Naive thymus-derived CD8-positive, alpha-beta T cell (primary cell): ENCODE measurements at places on chromosomes 7 and 10.

GRCh38 chr10:94364482-94364881, 1.7 kb upstream of the NOC3L start:
- no peak for DNase-seq
- peaks cover 30% of the 10 kb centered on the region for H3K4me1 ChIP-seq
- no peak overlapping the region for H3K27ac ChIP-seq
- peaks cover 4% of the 10 kb centered on the region for H3K36me3 ChIP-seq

GRCh38 chr7:115340828-115341227, 418.9 kb downstream of the MDFIC start:
- no peak for DNase-seq
- no peak overlapping the region for H3K27ac ChIP-seq
- H3K4me1 ChIP-seq: no peaks in the 10 kb centered on the region

- DNase-seq: no peak
- no peak overlapping the region for H3K27ac ChIP-seq
- H3K27me3 ChIP-seq: peaks cover 44% of the 10 kb centered on the region
- no peaks in the 10 kb centered on the region for H3K36me3 ChIP-seq
- no peaks in the 10 kb centered on the region for H3K4me1 ChIP-seq
Observed at GRCh38 chr10:132905661-132906060, 36.7 kb downstream of the CFAP46 start.

- DNase-seq: no peak
- H3K27me3 ChIP-seq: no peaks in the 10 kb centered on the region
- no peak overlapping the region for H3K4me3 ChIP-seq
Observed at GRCh38 chr7:139182363-139182762, 48.7 kb upstream of the UBN2 start.

DNA sequence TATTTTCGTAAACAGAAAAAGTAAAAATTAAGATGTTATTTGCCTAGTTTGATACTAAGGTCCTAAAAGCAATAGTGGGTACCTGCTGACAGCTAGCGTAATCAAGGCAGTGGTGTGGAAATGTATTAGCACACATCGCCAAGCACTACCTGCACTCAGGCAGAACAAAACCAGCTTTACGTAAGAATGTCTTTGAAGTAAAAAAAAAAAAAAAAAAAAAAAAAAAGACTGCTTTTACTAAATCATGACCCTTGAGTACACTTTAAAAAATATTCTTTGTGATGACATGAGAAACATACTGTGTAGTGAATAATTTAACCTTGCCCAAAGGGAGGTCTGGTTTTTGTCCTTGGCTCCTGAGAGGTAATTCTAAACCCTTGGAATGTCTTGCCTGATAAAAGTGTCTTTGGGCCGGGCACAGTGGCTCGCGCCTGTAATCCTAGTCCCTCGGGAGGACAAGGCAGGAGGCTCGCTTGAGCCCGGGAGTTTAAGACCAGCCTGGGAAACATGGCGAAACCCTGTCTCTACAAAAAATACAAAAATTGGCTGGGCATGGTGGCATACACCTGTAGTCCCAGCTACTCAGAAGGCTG, 12.7 kb downstream of the XRCC2 start:
- H3K4me1 ChIP-seq: peaks cover 3% of the 10 kb centered on the region
- H3K27ac ChIP-seq: no peak overlapping the region
- no peak for DNase-seq
- no peaks in the 10 kb centered on the region for H3K36me3 ChIP-seq
- H3K27me3 ChIP-seq: no peaks in the 10 kb centered on the region

DNA sequence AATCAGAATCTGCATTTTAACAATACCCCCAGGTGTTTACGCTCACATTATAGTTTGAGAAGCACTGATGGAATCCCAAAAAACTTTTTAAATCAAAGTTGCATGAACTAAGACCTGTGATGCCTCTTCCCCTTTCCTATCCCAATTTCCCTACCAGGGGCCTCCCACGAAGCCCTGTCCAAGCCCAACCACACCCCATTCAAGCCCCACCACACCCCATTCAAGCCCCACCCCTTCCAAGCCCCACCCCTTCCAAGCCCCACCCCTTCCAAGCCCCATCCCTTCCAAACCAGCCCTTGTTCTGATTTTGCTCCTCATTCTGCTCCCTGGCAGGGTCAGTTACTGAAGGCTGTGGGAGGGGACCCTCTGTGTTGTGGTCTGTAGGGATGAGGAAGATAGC, 9.8 kb upstream of the AQP1 start:
- H3K4me1 ChIP-seq: no peaks in the 10 kb centered on the region
- no peaks in the 10 kb centered on the region for H3K36me3 ChIP-seq
- no peak for DNase-seq
- no peak overlapping the region for H3K4me3 ChIP-seq
- H3K27me3 ChIP-seq: peaks cover 3% of the 10 kb centered on the region
- no peak overlapping the region for H3K27ac ChIP-seq

GRCh38 chr7:11642841-11643240, 189.2 kb downstream of the THSD7A start:
- H3K36me3 ChIP-seq: no peaks in the 10 kb centered on the region
- no peaks in the 10 kb centered on the region for H3K4me1 ChIP-seq
- no peaks in the 10 kb centered on the region for H3K27me3 ChIP-seq
- DNase-seq: no peak
- no peak overlapping the region for H3K4me3 ChIP-seq

- no peak overlapping the region for H3K27ac ChIP-seq
- no peak overlapping the region for H3K4me3 ChIP-seq
Observed at GRCh38 chr10:87656431-87657072, 3.1 kb upstream of the PAPSS2 start.

DNA sequence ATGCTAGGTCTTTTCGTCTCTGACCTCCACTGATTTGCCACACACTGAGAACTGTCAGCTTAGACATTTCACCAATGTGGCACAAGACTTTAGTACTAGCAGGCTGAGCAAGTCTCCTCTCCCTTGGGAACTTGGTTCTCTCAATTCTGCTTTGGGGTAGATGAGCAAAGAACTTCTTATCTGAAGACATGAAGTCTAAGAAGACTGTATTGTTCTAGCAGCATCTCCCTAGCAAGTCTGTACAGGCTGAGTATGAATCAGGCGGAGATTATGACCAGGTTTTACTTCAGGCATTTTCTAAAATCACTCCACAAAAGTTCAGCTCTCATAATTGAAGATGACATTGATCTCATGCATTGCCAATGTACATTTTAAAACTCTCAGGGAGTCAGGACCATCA, 23.8 kb upstream of the STN1 start:
- no peaks in the 10 kb centered on the region for H3K36me3 ChIP-seq
- DNase-seq: no peak
- H3K4me3 ChIP-seq: no peak overlapping the region
- no peaks in the 10 kb centered on the region for H3K4me1 ChIP-seq

GRCh38 chr7:138008588-138009349, 6.9 kb upstream of the CREB3L2 start:
- no peak overlapping the region for H3K4me3 ChIP-seq
- H3K4me1 ChIP-seq: peaks cover 3% of the 10 kb centered on the region
- peaks cover 2% of the 10 kb centered on the region for H3K27me3 ChIP-seq
- DNase-seq: no peak
- H3K27ac ChIP-seq: no peak overlapping the region
- H3K36me3 ChIP-seq: no peaks in the 10 kb centered on the region

GRCh38 chr7:78175330-78176100, 376.9 kb downstream of the PHTF2 start:
- no peak overlapping the region for H3K4me3 ChIP-seq
- no peaks in the 10 kb centered on the region for H3K27me3 ChIP-seq
- DNase-seq: no peak

GRCh38 chr7:153640586-153640985, 411.6 kb upstream of the DPP6 start:
- no peaks in the 10 kb centered on the region for H3K4me1 ChIP-seq
- no peak overlapping the region for H3K4me3 ChIP-seq
- no peaks in the 10 kb centered on the region for H3K36me3 ChIP-seq
- no peak for DNase-seq
- H3K27me3 ChIP-seq: no peaks in the 10 kb centered on the region

DNA sequence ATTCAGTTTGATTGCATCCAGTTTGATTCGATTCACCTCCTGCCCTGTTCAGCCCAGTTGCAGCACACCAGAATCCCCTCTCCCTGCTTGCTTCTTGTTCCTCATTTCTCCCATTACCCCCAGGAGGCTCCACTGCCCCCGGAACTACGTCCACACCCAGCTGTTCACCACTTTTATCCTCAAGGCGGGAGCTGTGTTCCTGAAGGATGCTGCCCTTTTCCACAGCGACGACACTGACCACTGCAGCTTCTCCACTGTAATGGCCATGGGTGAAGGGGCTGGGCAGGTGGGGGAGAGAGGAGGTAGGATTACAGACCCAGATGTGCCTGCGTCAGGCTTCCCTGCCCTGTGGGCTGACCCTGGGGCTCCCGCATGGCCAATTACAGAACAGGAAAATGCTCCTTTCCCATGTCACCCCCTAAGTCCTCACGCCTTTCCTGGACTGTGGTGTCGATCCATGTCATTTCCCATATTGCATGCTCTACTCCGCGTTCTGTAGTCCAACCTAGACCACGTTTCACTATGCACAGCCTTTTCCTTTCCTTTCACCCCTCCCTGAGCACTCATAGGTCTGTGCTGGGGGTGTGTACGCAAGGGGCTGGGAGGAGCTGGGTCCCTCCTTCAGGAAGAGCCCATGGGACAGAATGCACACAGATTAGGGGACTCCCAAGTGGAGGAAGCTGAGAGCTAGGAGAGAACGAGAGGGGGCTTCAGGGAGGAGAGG, 8.2 kb downstream of the GHRHR start:
- no peaks in the 10 kb centered on the region for H3K4me1 ChIP-seq
- no peak for DNase-seq
- no peak overlapping the region for H3K4me3 ChIP-seq
- H3K27me3 ChIP-seq: peaks cover 19% of the 10 kb centered on the region
- H3K27ac ChIP-seq: no peak overlapping the region

GRCh38 chr7:78873117-78873516, 580.4 kb downstream of the MAGI2 start:
- no peaks in the 10 kb centered on the region for H3K4me1 ChIP-seq
- no peaks in the 10 kb centered on the region for H3K36me3 ChIP-seq
- H3K4me3 ChIP-seq: no peak overlapping the region

DNA sequence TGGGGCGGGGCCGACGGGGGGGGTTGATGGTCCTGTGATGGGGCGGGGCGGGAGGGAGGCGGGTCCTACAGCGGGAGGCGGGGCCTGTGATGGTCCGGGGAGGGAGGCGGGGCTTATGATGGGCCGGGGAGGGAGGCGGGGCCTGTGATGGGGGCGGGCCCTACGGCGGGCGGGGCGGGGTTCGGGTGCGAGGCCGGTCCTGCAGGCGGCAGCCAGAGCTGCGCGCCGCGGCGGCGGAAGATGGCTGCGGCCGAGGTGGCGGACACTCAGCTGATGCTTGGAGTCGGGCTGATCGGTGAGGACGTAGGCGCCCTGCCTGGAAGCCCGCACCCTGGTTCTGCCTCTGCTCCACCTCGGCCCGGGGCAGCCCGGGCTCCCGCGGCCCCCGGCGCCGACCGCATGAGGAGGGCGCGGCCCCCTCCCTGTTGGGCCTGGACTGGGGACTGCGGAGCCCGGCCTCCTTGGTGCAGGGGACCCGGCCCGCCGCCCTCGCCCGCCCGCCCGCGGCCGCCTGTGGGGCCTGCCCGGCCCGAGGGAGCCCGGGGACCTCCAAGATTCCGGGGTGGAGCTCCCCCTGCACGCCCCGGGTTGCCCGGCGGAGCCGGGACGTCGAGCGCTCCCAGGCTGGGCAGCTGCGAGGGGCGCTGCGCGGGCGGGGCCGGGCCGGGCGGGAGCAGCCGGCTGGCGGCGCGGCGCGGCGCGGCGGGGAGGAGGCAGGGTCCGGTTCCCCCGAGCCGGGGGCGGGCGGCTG, at the start of gene DENND10:
DENND10 (plus strand) TSS at position 211 of the 751 bp plus-strand sequence; CDS start at position 241, 30 bp downstream.
- no peaks in the 10 kb centered on the region for H3K36me3 ChIP-seq
- peak; percentile 82 for DNase-seq
- H3K4me1 ChIP-seq: peaks cover 14% of the 10 kb centered on the region
- H3K27me3 ChIP-seq: no peaks in the 10 kb centered on the region
- H3K27ac ChIP-seq: peak within 1 kb of the TSS; percentile 87

- H3K4me1 ChIP-seq: no peaks in the 10 kb centered on the region
- no peak overlapping the region for H3K4me3 ChIP-seq
- no peak for DNase-seq
- H3K27me3 ChIP-seq: no peaks in the 10 kb centered on the region
- H3K27ac ChIP-seq: no peak overlapping the region
Observed at GRCh38 chr7:88566162-88566729, 193.3 kb upstream of the ZNF804B start.

DNA sequence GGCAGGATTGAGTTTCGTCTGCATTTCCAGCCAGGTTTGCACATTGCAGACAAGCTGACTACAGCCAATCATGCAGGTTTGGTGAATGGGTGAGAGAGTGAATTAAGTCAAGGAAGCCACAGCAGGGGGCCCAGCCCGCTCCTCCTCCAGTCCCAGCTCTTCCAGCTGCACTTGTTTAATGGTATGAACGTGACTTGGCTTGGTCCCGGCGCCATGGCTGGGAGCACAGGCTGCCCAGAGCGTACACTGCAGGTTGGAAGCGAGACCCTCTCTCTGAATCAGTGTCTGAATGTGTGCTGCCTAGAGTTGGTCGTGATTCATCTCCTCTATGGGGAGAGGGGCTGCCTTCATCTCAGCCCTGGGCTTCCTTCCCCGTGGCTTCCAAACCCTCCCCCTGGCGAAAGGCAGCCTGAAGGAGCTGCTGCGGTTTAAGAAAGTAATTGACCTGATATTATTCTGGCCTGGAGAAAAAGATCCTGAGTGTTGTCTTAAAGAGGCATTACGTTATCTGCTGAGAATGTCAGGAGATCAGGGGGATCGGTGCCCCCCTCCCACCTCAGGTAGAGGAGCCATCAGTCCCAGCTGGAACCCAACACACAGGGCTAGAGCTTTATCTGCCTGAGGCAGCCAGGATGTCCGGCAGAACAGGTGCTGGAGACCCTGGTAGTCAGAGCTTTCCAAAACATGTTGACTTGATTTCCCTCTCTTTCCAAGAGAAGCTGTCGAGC, 132.1 kb downstream of the COL26A1 start:
- no peaks in the 10 kb centered on the region for H3K36me3 ChIP-seq
- H3K27ac ChIP-seq: no peak overlapping the region
- no peaks in the 10 kb centered on the region for H3K4me1 ChIP-seq
- no peak overlapping the region for H3K4me3 ChIP-seq

DNA sequence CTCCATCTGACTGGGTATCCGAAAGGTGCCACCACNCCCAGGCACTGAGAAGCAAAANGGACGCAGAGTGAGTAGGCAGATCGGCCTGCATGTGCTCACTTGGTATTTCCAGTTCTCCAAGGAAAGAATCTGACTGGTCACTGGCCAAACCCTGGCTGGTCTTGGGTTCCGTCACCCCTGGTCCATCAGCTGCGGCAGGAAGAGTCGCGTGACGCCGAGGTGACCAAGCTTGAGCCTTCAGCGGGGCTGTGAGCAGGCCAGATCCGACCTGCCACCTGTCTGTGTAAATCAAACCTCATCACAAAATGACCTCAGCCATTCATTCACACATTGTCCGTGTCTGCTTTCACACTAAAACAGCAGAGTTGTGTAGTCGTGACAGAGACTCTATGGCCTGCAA, 28.8 kb upstream of the CHST15 start:
- H3K36me3 ChIP-seq: no peaks in the 10 kb centered on the region
- H3K4me3 ChIP-seq: no peak overlapping the region
- H3K4me1 ChIP-seq: no peaks in the 10 kb centered on the region
- no peak overlapping the region for H3K27ac ChIP-seq
- no peaks in the 10 kb centered on the region for H3K27me3 ChIP-seq
- no peak for DNase-seq
